Activated CD4-positive, CD25-positive, alpha-beta regulatory T cell treated with anti-CD3 and anti-CD28 coated beads, Interleukin-2, amount 50 U/mL, for 24 hours (primary cell): ENCODE measurements at places on chromosomes 1 and 21.

DNA sequence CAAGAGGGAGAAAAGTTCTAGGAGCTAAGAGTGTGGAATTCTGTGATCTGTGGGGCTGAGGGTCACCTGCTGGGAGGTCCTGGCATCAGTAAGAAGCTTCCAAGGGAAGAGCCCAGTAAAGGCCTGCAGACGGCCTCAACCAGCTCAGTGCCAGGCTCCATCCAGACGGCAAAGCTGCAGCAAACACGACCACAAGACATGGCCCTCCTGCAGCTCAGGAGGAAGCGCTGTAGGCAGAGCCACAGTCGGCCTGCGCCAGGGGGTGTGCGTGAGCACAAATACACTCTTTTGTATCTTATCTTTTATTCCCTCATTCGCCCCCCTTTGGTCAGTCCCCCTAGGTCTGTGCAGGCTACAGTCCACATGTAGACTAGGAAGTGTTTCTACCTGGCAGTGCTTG is 13.4 kb downstream of the C1orf174 start:
- ATAC-seq, result no peak

DNA sequence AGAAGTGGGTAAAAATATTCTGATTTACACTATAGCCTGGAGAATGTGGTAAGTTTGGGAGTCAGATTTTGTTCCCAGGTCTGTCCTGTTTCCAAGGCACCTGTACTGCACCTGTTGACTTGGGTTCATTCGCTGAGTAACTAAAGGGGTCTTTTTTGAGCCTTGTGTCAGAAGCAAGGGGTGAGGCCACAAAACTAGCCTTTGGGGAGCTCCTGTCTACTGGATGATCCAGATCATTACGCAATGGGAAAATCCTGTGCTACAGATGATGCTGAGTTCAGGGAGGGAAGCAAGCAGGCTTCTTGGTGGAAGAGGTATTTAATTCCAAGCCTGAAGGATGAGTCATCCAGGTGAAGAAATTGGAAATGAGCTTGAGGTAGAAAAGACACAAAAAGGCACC is 424.0 kb downstream of the MATN1 start:
- no peak for ATAC-seq

DNA sequence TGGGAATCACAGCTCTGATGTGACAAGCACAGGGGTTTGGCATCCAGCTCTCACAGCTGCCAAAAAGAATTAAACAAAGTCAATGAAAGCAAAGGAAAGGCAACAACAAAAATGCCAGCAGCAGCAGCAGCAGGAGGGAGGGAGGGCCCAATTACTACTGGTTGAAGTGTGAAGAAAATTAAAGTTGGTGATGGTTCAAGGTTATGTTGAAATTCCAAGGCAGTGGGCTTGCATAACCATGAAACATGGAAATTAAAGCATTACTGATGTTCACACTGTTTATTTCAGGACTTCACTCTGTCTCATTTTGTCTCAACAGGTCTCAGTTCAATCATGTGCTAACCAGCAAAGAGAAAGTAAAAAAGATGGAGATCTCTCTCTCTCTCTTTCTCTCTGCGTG is 220.3 kb upstream of the LYPLAL1 start:
- ATAC-seq, result no peak

DNA sequence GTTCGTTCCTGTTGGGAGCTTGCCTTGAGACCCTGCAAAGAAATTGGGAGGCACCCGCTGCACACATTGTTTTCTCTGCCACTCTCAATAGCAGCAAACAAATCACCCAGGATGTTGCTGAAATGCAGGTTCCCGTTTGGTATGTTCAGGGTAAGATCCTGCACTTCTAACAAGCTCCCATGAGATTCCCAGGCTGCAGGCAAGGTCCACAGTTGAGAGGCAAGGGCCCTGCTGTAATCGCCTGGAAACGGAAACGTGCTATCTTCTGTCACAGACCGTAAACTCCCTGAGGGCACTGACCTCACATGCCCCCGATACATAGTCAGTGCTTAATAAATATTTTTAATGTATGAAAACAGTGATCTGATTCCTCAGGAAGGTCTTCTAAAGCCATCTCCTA is 37.8 kb downstream of the XCL1 start:
- ATAC-seq, result no peak

GRCh38 chr1:172697534-172698002 is 38.7 kb downstream of the FASLG start:
- peak; percentile 37 for ATAC-seq

GRCh38 chr1:91803847-91804545 is 82.0 kb downstream of the TGFBR3 start:
- peak; percentile 81 for ATAC-seq

- ATAC-seq, result no peak
Observed at GRCh38 chr1:145740269-145740668, 21.0 kb downstream of the CD160 start.

DNA sequence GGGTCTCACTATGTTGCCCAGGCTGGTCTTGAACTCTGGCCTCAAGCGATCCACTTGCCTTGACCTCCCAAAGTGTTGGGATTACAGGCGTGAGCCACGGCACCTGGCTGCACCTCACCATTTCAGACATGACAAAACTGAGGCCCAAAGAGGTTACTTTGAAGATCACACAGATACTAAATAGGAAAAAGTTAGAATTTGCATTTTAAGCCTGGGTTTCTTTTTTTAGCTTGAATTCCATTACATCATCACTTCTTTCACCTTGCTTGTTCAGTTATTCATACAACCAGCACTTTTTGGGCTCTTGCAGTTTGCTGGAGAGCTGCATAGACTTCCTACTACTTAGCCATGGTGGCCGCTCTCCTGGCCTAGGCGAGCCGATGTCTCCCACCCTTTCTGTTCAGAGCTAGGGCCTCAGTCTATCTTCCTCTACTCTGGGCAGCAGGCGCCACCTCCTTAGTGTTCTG is 16.3 kb upstream of the CD2 start:
- peak; percentile 64 for ATAC-seq
